Hippocampal formation (tissue), 2 donors: ENCODE measurements at places on chromosomes 16 and 17.

DNA sequence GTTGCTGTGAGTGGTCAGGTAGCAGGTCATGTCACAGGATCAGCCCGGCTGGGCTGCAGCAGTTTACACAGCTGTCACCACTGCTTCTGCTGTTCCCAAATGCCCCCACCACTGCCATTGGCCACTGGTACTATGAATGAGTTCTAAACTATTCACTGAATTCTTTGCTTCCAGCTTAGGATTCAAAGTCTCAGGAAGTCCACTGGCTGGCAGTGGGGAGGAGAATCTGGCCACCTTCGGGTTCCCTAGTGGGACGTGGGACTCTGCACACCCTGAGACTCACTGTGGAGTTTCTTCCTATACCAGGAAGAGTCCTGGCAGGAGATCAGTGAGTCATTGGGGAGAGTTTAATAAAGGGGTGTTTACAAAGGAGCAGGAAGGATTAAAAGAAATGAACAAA, 6.9 kb downstream of the MT1X start:
- no peak for DNase-seq

DNA sequence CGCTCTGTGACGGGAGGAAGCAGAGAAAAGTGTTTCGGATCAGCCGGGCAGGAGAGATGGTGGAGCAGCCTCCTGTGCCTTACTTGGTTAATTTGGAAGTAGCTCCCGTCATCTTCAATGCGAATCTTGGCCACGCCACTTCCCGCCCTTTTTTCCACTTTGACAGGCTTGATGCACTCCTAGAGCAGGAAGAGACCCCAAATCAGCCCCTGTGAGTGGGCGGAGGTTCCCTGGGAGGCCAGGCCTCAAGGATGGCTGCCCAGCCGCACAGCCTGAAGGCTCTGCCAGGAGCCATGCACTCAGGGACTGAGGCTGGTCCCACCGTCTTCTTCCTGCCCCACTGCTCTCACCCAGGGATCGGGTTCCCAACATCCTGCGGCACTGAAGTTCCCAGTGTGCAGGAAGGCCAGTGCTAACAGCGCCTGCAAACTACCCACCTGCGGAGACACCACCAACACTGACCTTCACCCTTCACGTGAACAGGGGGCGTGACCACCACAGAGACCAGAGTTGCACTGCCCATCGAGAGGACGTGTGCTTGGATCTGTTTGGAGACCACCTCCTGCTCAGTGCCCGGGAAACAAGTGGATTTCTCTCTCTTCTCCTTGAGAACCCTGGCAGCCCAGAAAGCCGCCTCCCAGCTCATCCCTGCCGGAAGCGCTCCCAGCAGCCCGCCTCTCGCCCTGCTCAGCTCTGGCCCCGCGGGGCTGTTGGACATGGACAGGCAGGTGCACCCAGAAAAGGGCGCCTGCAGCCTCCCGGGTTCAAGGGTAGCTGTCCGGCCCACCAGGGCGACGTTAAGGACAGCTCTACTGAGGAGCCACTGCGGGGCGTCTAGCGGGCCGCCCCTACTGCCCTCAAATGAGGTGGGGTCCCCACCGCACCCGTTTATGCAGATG, 988 bp downstream of the CIAO3 start:
- DNase-seq = no peak

- no peak for DNase-seq
These were observed 113.4 kb upstream of the RCVRN start for GRCh38 chr17:10018461-10018891.

GRCh38 chr17:13749891-13750235, 148.1 kb upstream of the HS3ST3A1 start:
- no peak for DNase-seq

GRCh38 chr17:8125154-8125946, 1.4 kb upstream of the HES7 start:
- DNase-seq = peak; percentile 36

GRCh38 chr16:4093495-4094126, 22.6 kb downstream of the ADCY9 start:
- DNase-seq = no peak

GRCh38 chr16:72753881-72754280, 294.0 kb downstream of the ZFHX3 start:
- DNase-seq = no peak

- DNase-seq = no peak
These were observed 7.8 kb upstream of the SSTR2 start for GRCh38 chr17:73156887-73157520.

- no peak for DNase-seq
These were observed 53.1 kb downstream of the FOXL1 start for GRCh38 chr16:86631444-86631843.

- no peak for DNase-seq
These were observed 5.0 kb upstream of the CCL4L2 start for GRCh38 chr17:36205637-36206485.

DNA sequence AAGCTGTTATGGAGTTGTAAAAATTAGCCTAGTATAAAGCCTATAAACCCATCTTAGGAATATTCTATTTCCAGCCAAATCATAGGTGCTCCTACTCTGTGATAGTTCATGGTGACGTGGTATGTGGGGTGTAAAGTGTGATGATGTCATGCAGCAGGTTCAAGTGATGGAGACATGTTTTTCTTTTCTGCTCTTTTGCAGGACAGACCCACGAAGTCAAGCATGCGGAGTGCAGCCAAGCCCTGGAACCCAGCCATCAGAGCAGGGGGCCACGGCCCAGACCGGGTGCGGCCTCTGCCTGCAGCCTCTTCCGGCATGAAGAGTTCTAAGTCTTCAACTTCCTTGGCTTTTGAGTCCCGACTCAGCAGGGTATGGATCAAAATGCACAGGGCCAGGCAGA, 87.3 kb downstream of the SPECC1 start:
- DNase-seq = no peak

GRCh38 chr17:63531022-63531965, 8.1 kb downstream of the KCNH6 start:
- DNase-seq = no peak

DNA sequence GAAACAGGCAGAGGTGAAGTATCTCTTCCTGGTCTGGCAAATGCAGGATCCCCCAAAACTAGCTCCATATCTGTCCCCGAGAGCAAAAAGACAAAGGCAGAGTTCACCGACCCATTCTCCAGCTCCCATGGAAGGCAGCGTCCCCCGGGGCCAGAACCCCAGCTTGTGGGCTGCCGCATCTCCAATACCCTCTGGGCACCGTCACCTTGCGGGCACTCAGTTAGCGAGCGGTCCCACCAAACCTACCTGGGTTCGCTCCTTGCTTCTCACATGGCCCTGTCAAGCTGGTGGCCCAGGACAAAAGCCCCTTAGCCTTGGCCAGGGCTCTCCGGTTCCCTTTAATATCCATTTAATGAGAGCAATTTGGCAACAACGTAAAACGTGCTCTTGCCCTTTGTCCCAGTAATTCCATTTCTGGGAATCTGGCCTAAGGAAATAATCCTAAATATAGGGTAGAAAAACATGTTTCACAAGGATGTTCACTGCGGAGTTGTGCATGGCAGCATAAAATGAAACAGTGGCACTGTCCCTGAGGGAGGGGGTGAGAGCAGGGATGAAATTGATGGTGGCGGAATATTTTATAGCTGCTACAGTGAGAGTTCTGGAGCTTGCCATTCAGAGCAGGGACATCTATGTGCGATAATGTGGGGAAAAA, 157.1 kb downstream of the CMIP start:
- DNase-seq = no peak

DNA sequence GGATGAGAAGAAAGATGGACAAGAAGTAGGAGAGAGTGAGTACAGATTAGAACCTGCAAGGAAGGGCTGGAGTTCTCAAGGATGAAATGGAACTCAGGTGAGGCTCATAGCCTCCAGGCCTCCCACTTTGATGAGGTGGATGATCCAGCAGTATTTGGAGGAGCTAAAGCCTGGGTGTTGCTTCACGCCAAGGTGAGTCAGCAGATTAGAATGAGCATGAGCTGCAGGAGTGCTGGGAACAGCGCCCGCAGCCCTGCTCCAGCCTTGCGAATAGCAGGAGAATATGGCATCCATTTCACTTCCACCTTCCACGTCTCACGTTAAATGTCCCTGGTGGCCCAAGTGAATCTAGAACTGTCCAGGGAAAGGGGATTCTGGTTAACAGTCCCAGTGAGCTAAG, 94.4 kb upstream of the CPHXL start:
- DNase-seq = no peak

DNA sequence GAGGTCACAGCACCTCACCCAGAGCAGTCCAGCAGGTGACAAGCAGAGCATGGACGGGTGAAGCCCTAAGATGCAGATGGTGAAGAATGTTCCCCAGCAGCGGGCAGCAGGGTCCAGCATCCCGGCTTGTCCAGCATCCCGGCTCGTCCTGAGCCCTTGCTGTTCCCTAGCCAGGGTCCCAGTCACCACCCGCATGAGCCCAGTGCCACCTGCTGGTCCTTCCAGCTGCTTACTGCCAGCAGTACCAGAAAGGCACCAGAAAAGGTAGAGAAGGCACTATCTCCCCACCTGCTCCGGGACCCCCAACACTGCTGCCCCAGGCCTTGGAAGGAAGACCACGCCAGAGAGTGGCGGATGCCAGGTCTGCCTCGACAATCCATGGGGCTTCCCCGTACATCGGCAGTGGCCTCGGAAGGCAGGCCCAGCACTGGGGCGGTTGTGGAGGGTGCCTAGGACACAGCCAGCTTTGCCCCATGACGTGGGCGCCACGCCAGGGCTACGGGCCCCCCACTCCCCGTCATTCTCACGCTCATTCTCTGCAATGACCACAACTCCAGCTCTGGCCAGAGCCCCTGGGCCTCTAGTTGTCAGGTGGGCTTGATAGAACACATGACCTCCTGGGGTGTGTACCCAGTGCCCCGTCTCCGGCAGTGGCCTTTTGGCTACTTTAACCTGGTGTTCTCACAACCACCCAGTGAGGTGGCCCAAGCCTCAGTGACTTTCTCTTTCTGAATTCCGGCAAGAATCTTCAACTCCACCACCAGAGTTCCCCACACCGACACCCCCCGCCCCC, 1.4 kb downstream of the CENPX start:
- peak; percentile 36 for DNase-seq

- no peak for DNase-seq
These were observed 473.9 kb downstream of the CDH13 start for GRCh38 chr16:83100679-83101078.

GRCh38 chr16:5031601-5032000, 2.1 kb downstream of the NAGPA start:
- no peak for DNase-seq

DNA sequence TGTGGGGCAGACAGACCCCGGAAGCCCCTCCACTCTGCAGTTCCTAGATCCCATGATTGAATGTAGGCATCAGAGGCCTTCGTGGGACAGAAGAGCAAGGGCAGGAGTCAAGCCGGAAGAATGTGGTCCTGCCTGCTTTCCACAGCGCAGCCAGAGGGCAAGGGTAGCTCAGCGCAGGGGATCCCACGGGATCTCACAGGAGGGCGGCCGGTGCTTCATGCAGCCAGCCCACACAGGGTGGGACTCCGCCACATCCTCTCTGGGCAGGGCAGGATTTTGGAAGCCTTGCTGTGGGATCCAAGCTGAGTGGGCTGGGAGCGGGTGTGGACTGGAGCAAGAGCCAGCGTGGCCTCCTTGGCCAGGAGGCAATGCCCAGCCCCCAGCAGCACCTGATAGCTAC, 13.0 kb downstream of the KATNB1 start:
- DNase-seq = no peak

DNA sequence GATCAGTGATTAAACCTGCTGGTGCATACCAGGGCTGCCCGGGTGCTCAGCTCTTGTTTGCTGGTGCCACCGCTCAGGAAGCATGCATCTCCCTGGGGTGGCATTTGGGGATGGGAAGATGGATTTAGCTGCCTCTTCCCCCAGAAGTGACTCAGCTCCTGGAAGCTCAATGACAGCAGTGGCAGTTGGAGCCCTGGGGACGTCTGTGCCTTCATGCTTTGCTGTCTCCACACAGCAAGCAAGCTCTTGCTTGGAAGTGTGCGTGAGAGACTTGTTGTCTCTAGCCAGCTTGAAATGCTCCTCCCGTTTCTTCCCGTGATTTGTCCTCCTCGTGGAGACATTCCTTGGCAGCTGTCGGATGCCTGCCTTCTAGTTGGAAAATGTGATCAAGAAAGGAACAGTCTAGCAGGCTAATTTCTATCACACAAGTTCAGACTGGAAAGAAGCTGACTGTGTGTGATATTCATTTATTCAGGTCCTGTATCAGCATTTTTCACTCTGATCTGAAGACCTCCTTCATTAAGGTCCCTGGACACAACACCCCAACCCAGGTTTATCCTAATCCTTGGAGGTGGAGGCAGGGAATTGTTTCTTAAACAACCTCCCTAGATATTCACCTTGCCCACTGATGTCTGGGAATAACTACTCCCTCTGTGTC, 73.0 kb downstream of the BMERB1 start:
- DNase-seq = no peak
